ENCODE measurements at places on chromosomes 5 and 9. TPM values are rescaled to one million over a fixed set of nuclear protein-coding genes. Genes with fewer than 3 reads are reported as not detected.

GRCh38 chr9:78612091-78612490 lies 315.2 kb downstream of the PSAT1 start:
- no peaks in the 10 kb centered on the region for H3K4me1 ChIP-seq
- DNase-seq: no peak
- H3K4me3 ChIP-seq: no peak overlapping the region
- no peak overlapping the region for H3K27ac ChIP-seq
- H3K27me3 ChIP-seq: no peaks in the 10 kb centered on the region
- no peaks in the 10 kb centered on the region for H3K36me3 ChIP-seq

CDKN2B-AS1 gene
- 1.7 TPM for total RNA-seq

GRCh38 chr5:159928122-159928909 lies 12.0 kb downstream of the ADRA1B start:
- peaks cover 5% of the 10 kb centered on the region for H3K4me1 ChIP-seq
- H3K36me3 ChIP-seq: no peaks in the 10 kb centered on the region
- peak; percentile 76 for DNase-seq
- peak overlapping the region; percentile 55 for H3K27ac ChIP-seq
- no peaks in the 10 kb centered on the region for H3K27me3 ChIP-seq

FAM170A gene
- not detected for total RNA-seq

DNA sequence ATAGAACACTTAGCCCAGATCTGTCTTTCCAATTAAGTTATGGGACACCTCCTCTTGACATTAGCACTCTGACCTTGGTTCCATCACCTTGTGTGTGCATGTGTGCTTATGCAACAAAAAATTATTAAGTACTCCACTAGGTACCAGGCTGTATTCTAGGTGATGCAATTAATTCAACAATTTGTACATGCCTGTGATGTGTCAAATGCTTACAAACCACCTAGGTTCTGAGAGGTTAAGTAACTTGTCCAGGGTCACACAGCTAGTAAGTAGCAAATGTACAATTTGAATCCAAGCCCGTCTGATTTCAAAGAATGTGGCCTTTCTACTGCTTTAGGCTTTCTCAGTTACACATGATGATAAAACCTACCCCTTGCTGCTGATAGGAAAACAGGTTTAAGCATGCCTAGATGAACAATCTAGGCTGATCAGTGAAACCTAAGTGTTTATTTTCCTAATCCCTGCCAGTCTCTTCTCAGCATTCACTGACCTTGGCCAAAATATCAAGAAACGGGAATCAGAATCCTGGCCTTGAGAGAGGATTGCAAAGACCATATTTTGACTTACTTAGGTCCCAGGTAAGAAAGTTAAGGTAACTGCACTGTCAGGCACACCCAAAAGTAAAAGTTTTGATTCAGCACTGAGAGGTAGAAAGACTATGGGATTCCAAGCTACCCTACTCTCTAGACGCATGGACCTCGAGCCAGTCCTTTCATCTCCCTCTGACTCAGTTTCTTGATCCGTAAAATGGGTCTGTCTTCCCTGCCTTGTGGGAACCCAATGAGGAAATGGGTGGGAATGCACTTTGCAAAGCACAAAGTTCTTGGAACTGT lies 1.0 kb downstream of the TBC1D2 start:
- peak overlapping the region; percentile 81 for H3K4me3 ChIP-seq
- H3K36me3 ChIP-seq: peaks cover 4% of the 10 kb centered on the region
- no peaks in the 10 kb centered on the region for H3K27me3 ChIP-seq
- DNase-seq: no peak
- peaks cover 51% of the 10 kb centered on the region for H3K4me1 ChIP-seq

EPB41L4B gene
- total RNA-seq: 9.8 TPM

DNA sequence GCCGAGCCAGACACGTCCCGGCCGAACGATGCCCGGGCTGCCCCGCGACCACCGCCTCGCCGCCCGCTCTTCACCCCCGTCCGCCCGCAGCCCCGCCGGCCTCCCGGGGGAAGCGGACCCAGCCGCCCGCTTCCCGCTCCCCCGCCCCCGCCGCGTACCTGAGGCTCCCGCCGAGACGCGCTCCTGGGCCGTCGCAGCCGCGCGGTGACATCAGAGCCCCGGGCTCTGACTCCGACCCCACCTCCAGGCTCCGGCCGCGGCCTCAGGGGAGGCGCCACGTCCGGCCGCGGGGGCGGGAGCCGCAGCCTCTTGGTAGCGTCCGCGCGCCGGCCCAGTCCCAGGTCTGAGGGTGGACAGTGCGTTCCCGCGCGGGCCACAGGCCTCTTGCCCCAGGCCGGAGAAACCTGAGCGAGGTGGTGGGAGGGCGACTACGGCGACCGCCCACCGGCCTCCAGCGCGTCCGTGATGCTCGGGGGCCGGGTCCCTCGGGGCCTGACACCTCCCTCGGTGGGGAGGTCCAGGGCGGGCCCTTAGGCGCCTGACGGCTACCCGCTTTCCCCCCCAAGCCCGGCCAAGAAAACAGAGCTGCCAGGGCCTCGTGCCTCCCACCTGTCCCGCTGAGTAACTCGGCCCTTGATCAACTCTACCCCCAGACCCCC lies at the start of gene SHROOM1:
Gene SHROOM1, minus strand, starts transcription at position 212 of the 659 bp plus-strand sequence. CDS start 4,507 bp downstream, outside the sequence.
- H3K4me3 ChIP-seq: peak within 1 kb of the TSS; percentile 91
- DNase-seq: peak; percentile 79
- peak within 1 kb of the TSS; percentile 94 for H3K27ac ChIP-seq
- no peaks in the 10 kb centered on the region for H3K36me3 ChIP-seq
- peaks cover 29% of the 10 kb centered on the region for H3K4me1 ChIP-seq
- peaks cover 14% of the 10 kb centered on the region for H3K27me3 ChIP-seq

HTR1A gene
- not detected for total RNA-seq

AIF1L gene
- 9.4 TPM for total RNA-seq

RAB3C gene
- total RNA-seq: 0.98 TPM

GRCh38 chr9:109270441-109270840 lies 50.4 kb downstream of the EPB41L4B start:
- no peaks in the 10 kb centered on the region for H3K4me1 ChIP-seq
- no peaks in the 10 kb centered on the region for H3K36me3 ChIP-seq
- DNase-seq: no peak
- H3K27ac ChIP-seq: no peak overlapping the region
- no peaks in the 10 kb centered on the region for H3K27me3 ChIP-seq

GRCh38 chr5:178440181-178440580 lies 150.0 kb downstream of the COL23A1 start:
- no peaks in the 10 kb centered on the region for H3K27me3 ChIP-seq
- H3K4me1 ChIP-seq: peaks cover 3% of the 10 kb centered on the region
- H3K27ac ChIP-seq: no peak overlapping the region
- DNase-seq: no peak

IRX1 gene
- 23.0 TPM for total RNA-seq

STING1 gene
- total RNA-seq: 70.3 TPM

ARHGEF39 gene
- 0.30 TPM for total RNA-seq

IL4 gene
- not detected for total RNA-seq

- H3K27ac ChIP-seq: no peak overlapping the region
- H3K4me3 ChIP-seq: no peak overlapping the region
- H3K27me3 ChIP-seq: no peaks in the 10 kb centered on the region
- no peak for DNase-seq
Observed at GRCh38 chr5:6435356-6435755, 13.3 kb upstream of the UBE2QL1 start.

DNA sequence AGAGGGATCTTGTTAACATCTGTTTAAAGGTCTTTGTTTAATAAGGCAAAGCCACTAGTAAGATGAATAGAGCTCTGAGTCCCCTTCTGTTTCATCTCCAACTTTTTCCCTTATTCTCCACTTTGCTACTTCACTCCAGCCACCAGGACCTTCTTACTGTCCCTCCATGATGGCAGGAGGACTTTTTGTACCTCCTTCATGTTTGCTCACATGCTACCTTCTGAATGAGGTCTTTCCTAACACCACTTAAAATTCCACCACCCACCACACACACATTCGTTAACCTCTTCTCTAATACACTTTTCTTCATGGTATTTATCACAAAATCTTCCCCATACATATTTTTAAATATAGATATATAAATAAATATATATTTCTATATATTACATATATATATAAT lies 501.9 kb downstream of the PDE4D start:
- no peak for DNase-seq
- no peaks in the 10 kb centered on the region for H3K4me1 ChIP-seq
- no peak overlapping the region for H3K4me3 ChIP-seq
- H3K27me3 ChIP-seq: no peaks in the 10 kb centered on the region
- H3K27ac ChIP-seq: no peak overlapping the region

WWC1 gene
- total RNA-seq: 96.2 TPM

SLC6A3 gene
- total RNA-seq: 1.2 TPM

DNA sequence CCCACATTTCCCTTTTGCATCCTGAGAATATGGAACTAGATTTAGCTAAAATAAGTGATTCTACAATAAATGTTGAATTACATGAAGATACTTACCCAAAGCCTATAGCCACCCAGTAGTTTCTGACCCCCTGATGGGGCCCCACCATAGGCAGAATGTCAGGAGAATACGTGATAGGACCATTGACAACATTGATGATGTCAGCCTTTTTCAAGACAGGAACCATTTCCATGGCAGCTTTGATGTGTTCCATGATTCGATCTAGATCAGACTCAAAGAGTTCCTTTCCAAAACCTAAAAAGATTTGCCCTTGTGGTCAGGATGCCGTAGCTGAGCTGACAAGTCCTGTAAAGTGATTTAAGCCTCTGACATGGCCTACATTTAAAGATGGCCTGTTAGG lies 27.3 kb downstream of the DMGDH start:
- no peaks in the 10 kb centered on the region for H3K36me3 ChIP-seq
- no peak overlapping the region for H3K4me3 ChIP-seq
- H3K27ac ChIP-seq: no peak overlapping the region
- H3K27me3 ChIP-seq: no peaks in the 10 kb centered on the region
- H3K4me1 ChIP-seq: no peaks in the 10 kb centered on the region

- DNase-seq: peak; percentile 99
- peak overlapping the region; percentile 95 for H3K27ac ChIP-seq
- H3K27me3 ChIP-seq: peaks cover 19% of the 10 kb centered on the region
- H3K4me1 ChIP-seq: peaks cover 42% of the 10 kb centered on the region
- H3K4me3 ChIP-seq: peak overlapping the region; percentile 71
Observed at GRCh38 chr9:99819856-99820684, 1.6 kb upstream of the NR4A3 start.

OR1L8 gene
- not detected for total RNA-seq

DNA sequence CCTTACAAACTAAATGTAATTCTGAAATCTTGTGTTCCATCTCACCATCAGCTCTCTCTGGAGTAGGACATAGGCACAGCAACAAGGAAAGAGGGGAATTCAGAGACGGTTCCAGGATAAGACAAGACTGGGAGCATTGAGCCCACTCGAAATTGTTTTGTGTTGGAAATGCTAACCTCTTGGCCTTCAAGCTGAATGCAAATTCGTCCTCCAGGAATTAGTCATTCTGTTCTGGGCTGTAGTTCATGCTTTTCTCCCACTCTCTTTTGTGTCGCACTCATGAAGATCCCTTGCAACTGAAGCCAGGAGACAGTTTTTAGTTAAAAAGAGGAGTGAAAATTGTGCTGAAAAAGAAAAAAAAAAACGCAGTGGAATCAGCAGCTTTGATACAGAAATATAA lies 121.7 kb upstream of the SEMA6A start:
- no peaks in the 10 kb centered on the region for H3K4me1 ChIP-seq
- DNase-seq: no peak
- no peak overlapping the region for H3K4me3 ChIP-seq
- no peaks in the 10 kb centered on the region for H3K27me3 ChIP-seq
- no peak overlapping the region for H3K27ac ChIP-seq
- no peaks in the 10 kb centered on the region for H3K36me3 ChIP-seq

DNA sequence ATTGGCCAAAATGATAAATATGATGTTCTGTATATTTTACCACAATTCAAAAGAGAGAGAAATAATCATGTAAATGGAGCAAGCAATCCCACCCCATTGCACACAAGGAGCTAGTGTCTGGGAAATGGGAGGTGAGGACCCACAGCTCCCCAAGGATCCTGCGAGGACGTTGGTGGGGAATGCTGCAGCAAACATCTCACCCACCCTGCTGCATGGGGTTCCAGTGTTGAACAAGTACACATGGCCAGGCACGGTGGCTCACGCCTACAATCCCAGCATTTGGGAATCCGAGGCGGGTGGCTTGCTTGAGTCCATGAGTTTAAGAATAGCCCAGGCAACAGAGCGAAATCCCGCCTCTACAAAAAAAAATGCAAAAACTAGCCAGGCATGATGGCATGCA lies 29.0 kb downstream of the STK10 start:
- peaks cover 3% of the 10 kb centered on the region for H3K36me3 ChIP-seq
- no peak overlapping the region for H3K27ac ChIP-seq
- H3K4me1 ChIP-seq: peaks cover 18% of the 10 kb centered on the region

DNA sequence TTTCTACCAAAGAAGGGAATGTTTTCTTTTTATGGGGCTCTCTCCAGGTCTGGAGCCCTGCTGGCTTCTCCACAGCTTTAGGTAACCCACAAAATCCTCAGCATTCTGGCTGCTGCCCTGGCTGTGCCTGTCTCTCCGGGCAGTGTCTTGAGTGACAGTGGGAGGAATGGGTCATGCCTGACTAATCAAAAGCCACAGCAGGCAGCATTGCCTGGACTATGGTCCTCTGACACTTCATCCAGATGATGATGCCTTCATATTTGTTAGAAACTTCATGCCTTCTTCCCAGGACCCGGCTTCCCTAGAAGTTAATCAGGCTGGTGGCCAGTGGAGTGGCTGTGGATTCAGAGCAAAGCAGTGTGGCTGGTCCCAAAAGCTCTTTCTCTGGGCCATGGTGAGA lies 32.2 kb upstream of the TGFBI start:
- no peaks in the 10 kb centered on the region for H3K27me3 ChIP-seq
- H3K27ac ChIP-seq: no peak overlapping the region
- no peaks in the 10 kb centered on the region for H3K36me3 ChIP-seq
- DNase-seq: no peak
- H3K4me1 ChIP-seq: peaks cover 4% of the 10 kb centered on the region

FOXI1 gene
- total RNA-seq: not detected

- no peak overlapping the region for H3K27ac ChIP-seq
- no peak overlapping the region for H3K4me3 ChIP-seq
Observed at GRCh38 chr5:96565582-96566265, 96.5 kb upstream of the CAST start.

DNA sequence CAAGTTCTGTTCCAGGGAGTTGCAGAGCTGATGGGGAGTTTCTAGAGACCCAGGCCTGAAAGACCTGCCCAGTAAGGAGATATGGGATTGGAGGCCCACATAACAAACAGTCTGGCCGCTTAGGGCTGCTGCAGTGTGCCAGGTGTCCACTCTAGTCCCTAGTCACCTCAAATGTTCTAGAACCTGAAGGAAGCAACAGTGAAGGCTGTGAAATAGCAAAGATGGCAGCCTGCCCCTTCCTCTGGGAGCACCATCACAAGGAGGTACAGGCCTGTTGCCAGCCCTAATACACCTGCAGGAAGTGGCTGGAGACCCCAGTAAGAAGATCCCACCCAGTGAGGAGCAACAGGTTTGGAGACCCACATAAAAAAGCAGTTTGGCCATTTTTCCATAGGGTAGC lies 783.8 kb upstream of the EDIL3 start:
- no peak for DNase-seq
- no peak overlapping the region for H3K4me3 ChIP-seq
- H3K27ac ChIP-seq: no peak overlapping the region
- no peaks in the 10 kb centered on the region for H3K27me3 ChIP-seq
- no peaks in the 10 kb centered on the region for H3K36me3 ChIP-seq

DNA sequence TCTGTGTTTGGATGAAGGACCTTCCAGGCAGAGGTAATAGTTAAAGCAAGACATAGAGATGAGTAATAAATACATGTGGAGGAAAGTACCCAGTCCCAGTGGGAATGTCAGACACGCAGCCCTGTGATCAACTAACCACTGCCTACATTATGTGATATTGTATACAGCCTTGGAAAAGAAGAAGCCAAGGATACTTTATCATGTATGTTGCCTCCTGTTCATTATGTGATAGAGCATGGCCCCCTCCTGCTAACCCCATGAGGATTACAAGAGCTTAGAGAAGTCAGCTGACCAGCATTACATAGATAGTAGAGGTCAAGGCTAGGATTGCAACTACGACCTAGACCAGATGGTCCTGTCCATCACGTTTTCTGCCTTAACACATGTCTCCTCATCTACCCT lies 497.0 kb upstream of the TNC start:
- no peak overlapping the region for H3K27ac ChIP-seq
- H3K4me1 ChIP-seq: no peaks in the 10 kb centered on the region
- no peak overlapping the region for H3K4me3 ChIP-seq
- H3K36me3 ChIP-seq: no peaks in the 10 kb centered on the region

All from upper lobe of left lung (tissue), 6 donors.